Stimulated activated CD4-positive, alpha-beta T cell treated with anti-CD3 and anti-CD28 coated beads, Interleukin-15, amount 100 ng/mL, for 1 hour (primary cell): ENCODE measurements at places on chromosomes 12 and 14.

DNA sequence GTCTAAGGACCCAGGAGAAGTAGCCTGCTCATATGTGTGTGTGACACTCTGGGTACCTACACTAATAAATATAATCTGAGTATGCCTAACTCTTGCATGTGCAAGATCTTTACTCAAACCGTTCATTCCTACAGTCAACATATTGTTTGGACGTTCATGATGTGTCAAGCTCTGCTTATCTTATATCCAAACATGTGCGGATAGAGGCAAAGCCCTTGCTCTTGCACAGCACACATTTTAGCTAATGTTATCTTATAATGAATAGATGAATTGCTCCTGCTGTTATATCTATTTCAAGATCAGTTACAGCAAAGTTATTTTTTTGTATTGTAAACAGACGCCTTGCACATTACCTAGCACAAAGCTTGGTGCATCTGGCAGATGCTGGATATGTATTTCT is 228.4 kb upstream of the FLRT2 start:
- DNase-seq: no peak

- no peak for DNase-seq
These were observed 35.9 kb upstream of the EGLN3 start for GRCh38 chr14:33986804-33987203.

DNA sequence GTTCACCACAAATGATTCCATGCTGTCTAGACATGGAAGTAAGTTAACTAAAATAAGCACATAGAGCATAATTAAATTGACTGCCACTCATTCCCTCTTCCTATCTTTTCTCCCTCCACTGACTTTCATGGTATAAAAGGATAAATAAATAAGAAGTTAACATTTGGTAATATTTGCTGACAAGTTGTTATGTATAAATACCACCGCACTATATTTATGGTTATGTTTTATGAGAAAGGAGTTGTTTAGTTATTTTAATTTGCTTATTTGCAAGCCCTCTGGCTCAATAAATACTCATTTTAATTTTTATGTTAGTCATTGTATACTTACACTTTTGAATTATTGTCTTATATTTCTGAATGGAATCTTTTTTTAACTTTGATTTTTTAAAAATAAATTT is 113.5 kb downstream of the MIPOL1 start:
- no peak for DNase-seq

- no peak for DNase-seq
These were observed 226.7 kb downstream of the NPAS3 start for GRCh38 chr14:33165144-33165925.

GRCh38 chr14:30020687-30021086 is 93.0 kb upstream of the PRKD1 start:
- no peak for DNase-seq

- DNase-seq: no peak
These were observed 138.5 kb downstream of the CCER1 start for GRCh38 chr12:90816353-90817089.
